ENCODE measurements at places on chromosomes 4 and X.

DNA sequence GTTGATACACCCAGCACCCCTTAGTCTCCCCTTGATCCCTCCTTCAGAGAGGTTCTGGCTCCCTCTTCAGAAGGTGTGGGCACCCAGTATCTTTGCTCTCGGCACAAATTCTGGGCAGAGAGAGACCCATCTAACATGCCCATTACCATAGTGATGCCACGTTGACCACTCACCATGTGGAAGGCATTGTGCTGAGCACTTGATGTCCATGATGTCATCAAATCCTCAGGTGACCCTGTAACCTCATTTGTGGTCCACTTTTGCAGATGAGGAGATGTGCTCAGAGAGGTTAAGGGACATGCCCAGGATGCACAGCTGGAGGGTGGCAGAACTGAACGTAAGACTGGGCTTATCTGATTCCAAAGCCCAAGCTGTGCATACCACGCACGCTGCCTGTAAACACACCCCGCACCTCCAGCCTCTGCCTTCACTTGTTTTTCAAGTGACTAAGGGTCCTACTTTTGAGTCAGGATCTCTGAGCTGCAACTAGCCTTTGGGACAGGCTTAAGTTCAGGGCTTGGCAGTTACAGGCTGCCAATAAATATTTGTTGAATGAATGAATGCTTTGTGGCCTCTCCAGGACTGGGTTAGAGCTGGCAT, 55.2 kb downstream of the HTRA3 start:
- DNase-seq: no peak

DNA sequence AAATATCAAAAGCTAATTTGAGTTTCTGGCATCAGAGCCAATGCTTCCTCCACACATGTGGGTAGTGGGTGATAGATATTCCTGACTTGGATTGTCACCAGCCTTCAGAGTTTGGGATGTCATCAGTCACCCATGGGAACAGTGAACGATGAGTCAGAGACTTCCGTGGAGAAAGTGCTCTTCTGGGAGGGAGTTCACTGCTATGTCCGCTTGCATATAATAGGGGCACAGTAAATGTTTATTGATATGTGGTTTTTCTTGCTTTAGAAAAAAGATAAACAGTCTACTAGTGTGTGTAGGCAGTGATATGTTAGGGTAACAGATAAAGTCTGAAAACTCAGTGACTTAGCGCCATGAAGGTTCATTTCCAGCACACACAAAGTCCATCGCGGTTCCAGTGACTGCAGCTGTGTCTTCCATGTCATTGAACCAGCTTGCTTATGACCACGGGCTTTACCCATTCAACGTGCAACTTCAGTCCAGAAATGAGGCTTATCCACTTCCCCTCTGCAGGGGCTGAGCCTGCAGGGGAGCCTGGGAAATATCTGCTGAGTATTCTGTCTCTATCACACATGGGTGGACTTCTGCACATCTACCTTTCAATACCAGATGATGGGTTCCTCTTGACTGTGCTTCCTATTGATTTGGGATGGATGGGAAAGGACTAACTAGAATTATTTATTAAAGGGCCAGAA, 87.7 kb upstream of the WWC2 start:
- peak; percentile 42 for DNase-seq

DNA sequence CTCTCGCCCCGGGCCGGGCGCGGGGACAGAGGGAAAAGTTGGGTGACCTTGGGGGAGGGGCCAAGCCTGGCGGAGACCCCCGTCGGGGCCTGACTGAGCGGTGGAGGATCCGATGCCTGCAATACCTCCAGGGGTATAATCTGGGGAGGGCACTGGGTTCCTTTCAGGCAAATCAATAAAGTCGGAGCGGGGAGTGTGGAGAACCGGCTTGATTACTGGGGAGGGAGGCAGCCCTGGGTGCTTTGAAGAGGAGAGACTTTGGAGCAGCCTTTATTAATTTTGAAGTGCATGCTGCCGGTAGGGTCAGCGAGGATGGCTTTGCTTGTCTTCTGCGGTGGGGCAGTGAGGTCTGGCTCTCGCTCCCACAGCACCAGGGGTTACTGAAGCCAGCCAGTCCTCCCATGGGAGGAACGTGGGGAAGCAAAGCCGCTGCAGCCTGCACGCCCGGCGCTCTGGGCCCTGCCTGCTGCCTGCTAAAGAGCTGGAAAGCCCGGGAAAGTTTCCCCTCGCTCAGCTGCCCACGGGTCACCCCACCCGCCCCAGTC, 403 bp upstream of the LGI2 start:
- DNase-seq: peak; percentile 39

- DNase-seq: peak; percentile 61
Measured at GRCh38 chr4:182189103-182189878, 53.9 kb upstream of the TENM3 start.

DNA sequence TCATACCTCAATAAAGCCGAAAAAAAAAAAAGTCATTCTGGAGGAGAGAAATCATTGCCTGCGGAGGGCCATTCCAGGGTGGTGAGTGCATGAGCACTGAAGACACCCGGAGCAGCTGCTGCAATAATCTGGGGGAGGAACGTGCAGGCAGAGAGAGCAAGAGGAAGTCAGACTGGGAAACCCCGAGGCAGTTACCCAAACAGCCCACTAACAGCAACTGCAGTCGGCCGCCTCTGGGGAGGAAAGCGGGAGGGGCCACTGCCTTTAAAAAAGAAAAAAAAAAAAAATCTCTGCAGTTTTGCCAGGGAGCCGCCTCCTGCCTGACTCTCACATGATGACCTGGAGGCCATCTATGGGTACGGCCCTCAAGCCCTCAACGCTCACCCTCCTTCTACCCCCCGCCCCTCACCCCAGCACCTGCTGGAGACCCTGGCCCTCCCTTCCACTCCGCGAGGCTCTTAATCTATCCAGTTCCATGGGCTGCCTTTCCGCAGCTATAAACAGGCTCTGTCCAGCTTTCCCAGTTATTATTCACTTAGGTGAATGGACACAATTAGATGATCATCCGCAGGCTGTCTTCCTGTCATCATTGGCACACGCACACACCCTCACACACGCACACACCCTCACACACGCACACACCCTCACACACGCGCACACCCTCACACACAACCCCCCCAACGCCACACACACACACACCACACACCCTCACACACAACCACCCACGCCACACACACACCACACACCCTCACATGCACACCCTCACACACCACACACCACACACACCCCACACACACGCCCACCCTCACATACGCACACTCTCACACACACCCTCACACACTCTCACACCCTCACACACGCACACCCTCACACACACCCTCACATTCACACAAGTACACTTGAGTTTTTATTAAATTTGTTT, 3.4 kb upstream of the AVPR2 start:
- peak; percentile 80 for DNase-seq

DNA sequence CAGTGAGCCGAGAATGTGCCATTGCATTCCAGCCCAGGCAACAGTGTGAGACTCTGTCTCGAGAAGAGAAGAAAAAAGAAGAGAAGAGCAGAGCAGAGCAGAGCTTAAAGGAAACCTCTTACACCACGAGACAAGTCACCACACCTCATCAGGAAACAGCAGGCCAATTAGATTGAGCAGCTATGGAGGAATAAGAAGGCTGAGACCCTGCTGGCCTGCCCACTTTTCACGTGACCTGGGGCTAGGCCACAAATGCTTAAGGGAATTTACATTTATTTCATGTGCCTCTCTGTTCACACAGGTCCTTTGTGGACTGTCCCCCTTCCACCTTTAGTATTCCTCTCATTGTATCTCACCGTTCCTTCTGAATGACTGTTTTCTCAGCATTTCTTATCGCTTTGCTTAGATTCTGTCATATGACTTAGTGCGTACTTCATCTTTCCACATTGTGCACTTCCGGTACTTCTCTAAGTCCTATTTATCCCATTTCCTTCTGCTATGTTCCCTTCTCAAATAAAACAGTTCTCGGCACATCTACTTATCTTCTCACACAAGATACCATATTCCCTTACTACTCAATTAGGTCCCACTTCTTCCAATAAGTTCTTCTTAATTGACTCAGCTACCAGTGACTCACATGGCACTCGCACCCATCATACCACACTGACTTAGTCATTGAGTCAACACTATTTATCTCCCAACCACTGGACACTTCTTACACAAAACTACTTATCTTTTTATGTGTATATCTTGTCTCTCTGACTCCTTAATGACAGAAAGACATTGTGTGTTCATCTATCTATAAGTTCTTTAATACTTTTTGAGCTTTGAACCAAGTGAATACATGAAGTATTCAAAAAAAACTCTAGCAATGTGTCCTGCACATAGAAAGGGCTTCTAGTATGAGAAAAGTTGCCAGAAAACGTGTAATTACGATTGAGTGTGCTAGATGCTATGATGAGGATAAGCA, 11.0 kb downstream of the CUL4B start:
- DNase-seq: peak; percentile 86

DNA sequence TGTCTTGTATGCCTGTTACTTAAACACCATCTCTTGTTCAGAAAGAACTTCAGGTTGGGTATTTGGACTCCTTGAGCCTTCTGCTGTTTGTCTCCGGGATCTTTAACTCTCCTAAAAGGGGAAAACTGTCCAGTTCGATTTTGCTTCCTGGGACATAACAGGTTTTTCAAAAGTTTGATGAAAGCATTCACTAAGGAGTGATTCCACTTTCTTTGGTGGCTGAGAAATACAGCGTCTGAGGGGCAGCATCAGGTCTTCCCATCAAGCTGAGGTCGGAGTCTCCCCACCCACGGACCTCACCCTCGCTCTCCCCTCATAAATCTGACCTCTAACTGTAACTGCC, 1.4 kb downstream of the AFAP1 start:
- DNase-seq: no peak

DNA sequence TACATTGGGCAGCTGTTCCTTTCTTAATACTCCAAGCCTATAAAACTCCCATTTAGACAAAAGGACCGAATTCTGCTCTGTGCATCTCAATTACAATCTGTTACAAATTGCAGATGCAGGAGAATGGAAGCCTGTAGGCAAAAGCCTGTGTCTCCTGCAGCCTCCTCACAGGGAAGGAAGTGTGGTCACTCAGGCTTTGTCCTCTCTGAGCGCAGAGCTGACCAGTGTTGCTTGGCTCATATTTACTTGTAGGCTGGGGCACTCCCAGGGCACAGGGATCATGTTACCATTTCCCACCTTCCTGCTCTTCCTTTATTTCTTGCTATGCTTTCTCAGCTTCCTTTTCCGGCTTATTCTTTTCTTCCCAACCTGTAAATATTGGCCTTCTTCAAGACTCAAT, 15.7 kb downstream of the SUPT20HL2 start:
- no peak for DNase-seq

DNA sequence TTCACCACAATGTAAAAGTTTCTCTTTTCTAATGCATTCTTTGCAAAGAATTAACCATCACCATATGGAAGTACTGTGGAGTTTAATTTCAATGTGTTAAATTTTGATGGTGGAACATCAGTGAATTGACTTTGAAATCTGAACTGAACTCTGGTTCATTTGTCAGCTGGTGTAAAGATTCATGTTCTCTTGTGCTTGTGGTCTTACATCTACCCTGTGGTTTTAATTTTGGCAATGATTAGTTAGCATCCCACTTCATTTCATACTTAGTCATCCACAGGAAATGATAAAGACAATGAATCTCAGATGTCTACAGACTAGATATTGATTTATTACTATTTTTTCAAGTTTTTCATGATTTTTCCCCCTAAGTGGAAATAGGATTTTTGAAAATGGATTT, 77.8 kb downstream of the GRID2 start:
- DNase-seq: no peak

GRCh38 chr4:110823251-110823650, 200.4 kb upstream of the PITX2 start:
- no peak for DNase-seq

- no peak for DNase-seq
Measured at GRCh38 chrX:132463411-132463810, 25.4 kb downstream of the MBNL3 start.

DNA sequence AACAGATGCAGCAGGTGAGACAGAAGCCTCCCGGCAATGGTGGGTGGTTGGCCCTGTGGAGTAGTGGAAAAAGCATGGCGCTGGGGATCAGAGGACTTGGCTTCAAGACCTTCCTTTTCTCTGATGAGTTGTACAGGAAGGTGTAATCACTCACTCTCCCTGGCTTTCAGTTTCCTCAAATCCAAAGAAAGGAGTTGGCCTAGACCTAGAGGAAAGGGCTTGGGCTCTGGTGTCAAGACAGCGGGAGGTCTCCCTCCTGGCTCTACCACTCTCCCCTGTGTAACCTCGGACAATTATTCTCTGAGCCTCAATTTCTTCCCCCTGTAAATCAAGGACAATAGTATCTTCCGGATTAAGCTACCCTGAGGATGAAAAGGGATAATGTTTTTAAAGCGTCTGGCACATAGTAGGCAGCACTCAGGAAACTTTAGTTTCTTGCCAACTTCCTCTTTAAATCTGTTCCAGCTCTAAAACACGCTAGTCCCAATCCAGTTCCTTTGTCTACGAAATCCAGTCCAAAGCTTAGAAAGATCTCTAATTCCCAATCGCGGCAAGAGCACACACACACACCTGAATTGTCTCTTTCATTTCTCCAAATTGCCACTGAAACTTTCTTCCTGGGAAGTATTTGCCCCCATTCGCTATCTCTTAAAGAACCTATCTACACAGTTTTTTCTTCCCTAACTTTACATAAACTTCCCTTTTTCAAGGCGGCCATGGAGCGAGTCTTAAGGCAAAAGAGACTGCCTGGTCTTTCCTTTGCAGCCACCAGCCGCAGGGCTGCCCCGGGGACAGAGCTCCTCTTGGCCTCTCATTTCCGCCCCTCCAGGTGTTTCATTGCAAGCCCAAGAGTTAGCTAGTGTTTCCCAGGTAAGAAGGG, 29.9 kb upstream of the GPC4 start:
- peak; percentile 64 for DNase-seq

- DNase-seq: peak; percentile 22
Measured at GRCh38 chrX:9312922-9313867, 151.7 kb upstream of the TBL1X start.

DNA sequence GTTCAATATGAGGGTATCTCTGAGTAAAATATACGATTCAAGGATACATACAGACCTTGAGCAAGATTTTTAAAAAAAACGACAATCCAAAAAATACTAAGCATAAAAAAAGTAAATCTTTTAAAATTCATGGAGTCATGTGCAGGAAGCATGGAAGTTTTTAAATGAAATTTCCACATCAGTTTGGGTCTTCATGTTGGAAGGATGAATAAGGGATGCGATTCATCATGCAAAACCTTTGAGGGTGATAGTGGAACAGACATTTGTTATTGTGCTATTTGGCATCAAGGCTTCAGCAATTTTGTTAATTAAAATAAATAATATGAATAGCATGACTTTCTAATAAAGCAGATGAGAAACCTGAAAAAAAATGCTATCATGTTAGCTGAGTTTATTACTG, 815.0 kb upstream of the PCDH10 start:
- DNase-seq: no peak

- no peak for DNase-seq
Measured at GRCh38 chrX:133640161-133641015, 225.1 kb upstream of the GPC4 start.
